ENCODE measurements at places on chromosomes 3 and 15.

- no peak for DNase-seq
Measured at GRCh38 chr15:94417501-94418293, 186.3 kb downstream of the MCTP2 start.

DNA sequence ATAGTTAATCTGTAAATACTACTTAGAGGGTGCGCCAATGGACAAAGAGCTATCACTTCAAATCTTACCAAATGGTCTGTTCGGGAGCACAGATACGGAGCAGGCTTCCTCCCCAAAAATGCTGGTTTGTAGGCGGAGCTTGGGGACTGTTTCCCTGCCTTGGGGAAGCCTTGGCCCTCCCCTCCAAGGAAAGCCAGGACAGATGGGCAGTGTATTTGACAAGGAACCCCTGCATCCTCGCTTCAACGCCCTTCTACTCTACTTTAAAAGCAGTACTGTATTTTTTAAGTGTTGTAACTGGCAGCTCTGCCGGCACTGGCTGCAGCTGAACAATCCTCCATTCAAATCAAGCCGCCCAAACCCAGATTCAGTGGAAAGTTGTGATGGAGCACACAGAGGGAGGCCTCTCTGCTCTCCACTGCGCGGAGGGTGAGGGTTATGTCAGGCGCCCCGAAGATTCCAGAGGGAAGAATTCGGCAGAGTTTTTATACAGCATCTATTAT is 83.1 kb upstream of the FNDC3B start:
- DNase-seq = no peak

DNA sequence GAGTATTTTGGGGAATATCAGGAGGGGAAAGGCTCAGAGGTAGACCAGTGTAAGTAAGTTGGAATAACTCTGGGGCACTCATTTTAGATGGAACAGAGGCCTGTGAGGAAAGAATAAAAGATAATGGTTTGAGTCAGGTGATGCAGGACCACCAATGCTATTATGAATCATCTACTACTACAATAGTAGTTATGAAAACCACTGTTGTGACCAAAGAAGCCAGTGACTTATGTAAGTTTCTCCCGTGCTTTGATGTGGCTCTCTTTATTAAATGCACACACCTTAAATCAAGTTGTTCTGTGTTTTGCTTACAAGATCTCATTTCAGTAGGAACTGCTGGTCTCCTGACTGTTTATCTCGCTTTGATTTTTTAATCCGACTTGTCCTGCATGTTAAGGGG is 13.1 kb upstream of the GUCA1C start:
- no peak for DNase-seq

- DNase-seq = no peak
Measured at GRCh38 chr15:43954181-43954621, 127.4 kb downstream of the WDR76 start.
